H1 (cell line): ENCODE measurements at places on chromosomes 2 and 18.

DNA sequence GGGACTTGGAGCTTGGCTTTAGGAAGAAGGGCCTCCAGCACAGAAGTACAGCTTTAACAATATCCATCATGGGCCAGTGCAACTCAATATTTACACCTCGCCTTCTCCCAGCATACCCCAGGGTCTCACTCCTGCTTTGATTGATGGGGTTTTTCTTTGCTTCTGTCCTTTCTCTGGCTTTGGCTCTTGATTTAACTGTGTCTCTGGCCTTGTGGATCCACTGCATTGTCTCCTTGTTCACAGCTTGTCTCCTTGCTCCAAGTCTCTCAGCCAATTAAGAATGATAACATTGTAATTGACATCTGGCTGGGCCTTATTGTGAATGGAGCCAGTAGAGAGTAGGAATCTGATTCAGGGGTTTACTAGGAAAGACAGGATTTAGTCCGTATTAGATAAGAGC, 1019.5 kb downstream of the TMEM182 start:
- no peak overlapping the region for H3K4me3 ChIP-seq
- DNase-seq = no peak
- H3K36me3 ChIP-seq = no peaks in the 10 kb centered on the region
- peaks cover 2% of the 10 kb centered on the region for H3K4me1 ChIP-seq

GRCh38 chr2:153101187-153101586, 377.4 kb downstream of the RPRM start:
- H3K27ac ChIP-seq = no peak overlapping the region
- no peaks in the 10 kb centered on the region for H3K36me3 ChIP-seq
- no peak overlapping the region for H3K4me3 ChIP-seq
- no peak for DNase-seq

- H3K27ac ChIP-seq = no peak overlapping the region
- peaks cover 33% of the 10 kb centered on the region for H3K27me3 ChIP-seq
- H3K4me1 ChIP-seq = no peaks in the 10 kb centered on the region
- H3K4me3 ChIP-seq = peak overlapping the region; percentile 40
- peak; percentile 43 for DNase-seq
Measured at GRCh38 chr2:240567137-240567871, 980 bp upstream of the RNPEPL1 start.

DNA sequence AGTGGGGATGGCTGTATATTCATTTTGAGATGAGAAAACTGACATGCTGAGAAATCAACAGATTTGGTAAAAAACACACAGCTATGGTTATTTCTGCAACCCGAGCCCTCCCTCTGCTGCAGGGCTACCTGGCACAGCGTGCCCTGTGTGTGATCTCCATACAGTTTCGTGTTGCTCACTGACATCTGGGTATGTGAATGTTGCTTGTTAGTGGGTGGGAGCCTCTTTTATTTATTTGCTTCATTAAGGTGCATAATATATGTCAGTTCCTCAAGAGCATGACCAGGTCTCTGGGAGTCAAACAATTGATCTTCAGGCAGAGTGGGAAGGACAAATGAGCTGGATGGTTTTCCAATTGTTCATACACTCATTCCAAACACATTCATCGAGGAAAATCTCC, 139.1 kb upstream of the FHL2 start:
- H3K27ac ChIP-seq = no peak overlapping the region
- H3K4me1 ChIP-seq = no peaks in the 10 kb centered on the region; the same call in 1 of the 2 replicates
- no peak overlapping the region for H3K4me3 ChIP-seq
- no peaks in the 10 kb centered on the region for H3K27me3 ChIP-seq
- no peaks in the 10 kb centered on the region for H3K36me3 ChIP-seq
- no peak for DNase-seq

DNA sequence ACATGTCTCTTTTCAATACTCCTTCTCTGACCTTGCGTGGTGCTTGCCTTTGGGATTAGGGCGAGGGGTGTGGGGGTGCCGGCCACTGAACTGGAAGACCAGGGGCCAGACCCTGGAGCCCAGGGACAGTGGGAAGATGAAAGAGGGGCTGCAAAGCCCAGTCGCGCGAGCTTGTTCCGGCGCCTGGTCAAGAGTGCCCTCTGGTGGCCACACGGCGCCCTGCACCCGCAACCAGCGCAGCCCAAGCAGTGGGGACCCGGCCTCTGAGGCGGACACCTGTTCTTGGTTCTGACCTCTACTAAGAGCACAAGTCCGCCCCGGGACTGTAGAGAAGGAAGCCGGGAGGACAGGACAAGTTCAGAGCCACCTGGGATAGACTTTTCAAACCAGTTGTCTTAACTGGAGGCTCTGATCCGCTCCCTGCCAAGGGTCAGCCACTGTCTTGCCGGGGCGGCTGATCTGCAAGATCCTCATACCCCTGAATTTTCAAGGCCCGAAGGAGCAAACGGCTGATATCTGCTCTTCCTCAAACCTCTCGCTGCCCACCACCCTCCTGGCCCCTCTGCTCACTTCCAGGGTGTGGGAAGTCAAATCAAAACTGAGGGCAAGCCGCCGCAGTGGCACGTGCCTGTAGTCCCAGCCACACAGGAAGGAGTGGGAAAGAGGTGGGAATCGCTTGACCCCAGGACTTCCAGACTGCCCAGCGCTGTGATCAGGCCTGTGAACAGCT, 14.9 kb upstream of the MSH6 start:
- H3K27ac ChIP-seq = no peak overlapping the region
- H3K4me1 ChIP-seq = no peaks in the 10 kb centered on the region
- H3K4me3 ChIP-seq = no peak overlapping the region
- H3K27me3 ChIP-seq = no peaks in the 10 kb centered on the region
